Fibroblast of lung (primary cell): ENCODE measurements at places on chromosomes 4 and X. TPM values are rescaled to one million over a fixed set of nuclear protein-coding genes. Genes with fewer than 3 reads are reported as not detected.

- peaks cover 18% of the 10 kb centered on the region for H3K4me1 ChIP-seq
- no peak for DNase-seq
- H3K4me3 ChIP-seq = no peak overlapping the region
- no peaks in the 10 kb centered on the region for H3K27me3 ChIP-seq
Measured at GRCh38 chr4:8523175-8523574, 57.0 kb upstream of the GPR78 start.

MXD4 gene
- polyA plus RNA-seq = 22.1 and 25.4 TPM in 2 replicates

DNA sequence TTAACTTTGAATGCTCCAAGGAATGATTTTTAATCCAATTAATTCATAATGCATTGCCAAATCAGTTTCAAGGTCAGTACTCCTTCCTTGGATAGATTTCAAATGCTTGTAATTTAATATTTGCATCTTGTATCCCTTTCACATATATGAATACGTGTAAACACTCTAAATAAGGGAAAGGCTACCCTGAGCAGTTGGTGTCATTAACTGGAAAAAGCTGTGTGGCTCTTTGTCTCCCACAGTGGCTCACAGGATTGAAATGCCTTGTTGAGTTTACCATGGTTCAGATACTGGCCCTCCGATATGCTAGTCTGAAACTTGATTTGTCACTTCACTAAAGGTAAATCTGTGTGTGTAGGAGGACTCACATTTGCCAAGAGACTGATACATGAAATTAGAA, 16.7 kb upstream of the ACOT9 start:
- no peaks in the 10 kb centered on the region for H3K36me3 ChIP-seq
- DNase-seq = no peak
- no peak overlapping the region for H3K4me3 ChIP-seq
- no peaks in the 10 kb centered on the region for H3K4me1 ChIP-seq
- no peak overlapping the region for H3K27ac ChIP-seq

MAGEA1 gene
- polyA plus RNA-seq = not detected in 2 replicates

DNA sequence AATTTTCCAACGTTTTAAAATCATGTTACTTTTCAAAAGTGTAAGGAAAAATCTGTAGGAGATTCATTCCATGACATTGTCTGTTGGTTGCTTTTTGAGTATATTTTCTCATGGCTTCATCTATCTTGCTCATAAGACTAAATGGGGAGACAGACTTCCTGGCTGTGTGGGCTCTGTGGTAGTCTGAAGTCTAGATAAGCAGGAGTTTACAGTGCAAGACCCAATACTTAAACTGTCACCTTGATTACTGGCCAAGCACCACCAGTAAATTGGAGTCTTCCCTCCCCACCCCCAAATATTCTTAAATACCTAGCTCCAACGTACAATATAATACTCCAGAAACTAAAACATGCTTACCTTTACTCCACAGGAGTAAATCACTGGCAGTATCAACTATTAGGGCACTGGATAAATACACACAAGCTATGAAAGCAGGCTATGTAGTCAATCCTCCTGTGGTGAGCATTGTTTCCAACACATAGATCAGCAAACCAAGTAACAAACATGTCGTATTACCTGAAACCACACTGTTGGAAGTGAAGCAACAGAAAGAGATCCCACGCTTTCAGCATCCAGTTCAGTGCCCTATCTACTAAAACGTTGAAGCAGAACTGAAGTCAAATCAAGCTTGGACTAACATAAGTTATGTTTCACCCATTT, 6.2 kb downstream of the HNRNPD start:
- H3K36me3 ChIP-seq = no peaks in the 10 kb centered on the region
- H3K4me1 ChIP-seq = peaks cover 2% of the 10 kb centered on the region
- no peaks in the 10 kb centered on the region for H3K27me3 ChIP-seq
- no peak overlapping the region for H3K4me3 ChIP-seq
- DNase-seq = no peak

- DNase-seq = no peak
- H3K4me1 ChIP-seq = no peaks in the 10 kb centered on the region
- H3K4me3 ChIP-seq = no peak overlapping the region
- H3K36me3 ChIP-seq = no peaks in the 10 kb centered on the region
- no peak overlapping the region for H3K27ac ChIP-seq
Measured at GRCh38 chr4:173057442-173057841, 111.2 kb upstream of the GALNT7 start.

DNA sequence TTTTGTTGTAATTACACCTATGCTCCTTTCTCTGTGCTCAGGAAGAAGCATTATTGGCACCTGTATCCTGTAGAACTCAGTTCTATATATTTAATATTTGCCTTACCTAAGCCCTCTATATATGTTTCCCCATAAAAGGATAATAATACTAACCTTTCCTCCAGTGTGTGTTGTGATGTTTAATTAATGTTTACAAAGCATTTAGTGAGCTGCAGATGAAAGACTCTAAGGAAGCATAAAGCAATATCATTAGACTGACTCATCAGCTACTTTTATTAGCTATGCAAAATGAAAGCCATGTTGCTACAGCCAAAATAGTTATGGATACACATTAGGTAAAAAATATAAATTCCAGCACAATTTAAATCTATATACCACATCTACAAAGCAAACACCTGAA, 93.6 kb upstream of the PTPN13 start:
- no peak for DNase-seq
- H3K36me3 ChIP-seq = no peaks in the 10 kb centered on the region
- no peaks in the 10 kb centered on the region for H3K27me3 ChIP-seq
- H3K4me1 ChIP-seq = peaks cover 7% of the 10 kb centered on the region
- no peak overlapping the region for H3K27ac ChIP-seq

- H3K27me3 ChIP-seq = no peaks in the 10 kb centered on the region
- peaks cover 5% of the 10 kb centered on the region for H3K4me1 ChIP-seq
- no peak overlapping the region for H3K4me3 ChIP-seq
- H3K27ac ChIP-seq = no peak overlapping the region
- no peak for DNase-seq
- no peaks in the 10 kb centered on the region for H3K36me3 ChIP-seq
Measured at GRCh38 chr4:140686796-140687195, 69.4 kb downstream of the TBC1D9 start.

DNA sequence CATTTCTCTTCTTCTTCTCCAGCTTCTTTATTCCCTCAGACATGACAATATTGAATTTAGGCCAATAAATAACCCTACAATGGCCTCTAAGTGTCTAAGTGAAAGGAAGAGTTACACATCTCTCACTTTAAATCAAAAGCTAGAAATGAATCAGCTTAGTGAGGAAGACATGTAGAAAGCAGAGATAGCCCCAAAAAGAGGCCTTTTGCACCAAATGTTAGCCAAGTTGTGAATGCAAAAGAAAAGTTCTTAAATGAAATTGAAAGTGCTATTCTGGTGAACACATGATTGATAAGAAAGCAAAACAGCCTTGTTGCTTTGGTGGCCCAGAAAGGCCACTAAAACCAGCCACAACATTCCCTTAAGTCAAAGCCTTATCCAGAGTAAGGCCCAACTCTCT, 146.2 kb upstream of the HHIP start:
- no peaks in the 10 kb centered on the region for H3K27me3 ChIP-seq
- no peak overlapping the region for H3K27ac ChIP-seq
- H3K36me3 ChIP-seq = no peaks in the 10 kb centered on the region
- H3K4me1 ChIP-seq = no peaks in the 10 kb centered on the region
- no peak overlapping the region for H3K4me3 ChIP-seq

TKTL2 gene
- not detected in 2 replicates for polyA plus RNA-seq

DNA sequence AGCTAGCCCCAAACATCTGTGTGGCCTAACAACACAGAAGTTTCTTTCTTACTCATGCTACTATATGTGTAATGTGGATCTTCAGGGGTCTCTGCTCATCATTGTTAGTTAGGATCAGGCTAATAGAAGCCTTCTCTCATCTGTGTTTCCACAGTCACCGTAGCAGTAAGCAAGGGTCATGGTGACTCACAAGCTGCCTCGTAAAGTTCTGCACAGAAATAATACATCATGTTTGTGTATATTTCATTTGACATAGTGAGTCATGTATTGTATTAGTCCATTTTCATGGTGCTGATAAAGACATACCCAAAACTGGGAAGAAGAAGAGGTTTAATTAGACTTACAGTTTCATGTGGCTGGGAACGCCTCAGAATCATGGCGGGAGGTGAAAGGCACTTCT, 38.7 kb downstream of the SLC4A4 start:
- H3K4me1 ChIP-seq = peaks cover 5% of the 10 kb centered on the region
- H3K27ac ChIP-seq = peak overlapping the region; percentile 48

- no peaks in the 10 kb centered on the region for H3K36me3 ChIP-seq
- H3K27ac ChIP-seq = no peak overlapping the region
- H3K4me3 ChIP-seq = no peak overlapping the region
- H3K4me1 ChIP-seq = no peaks in the 10 kb centered on the region
Measured at GRCh38 chr4:110955748-110956147, 332.9 kb upstream of the PITX2 start.

DCX gene
- polyA plus RNA-seq = not detected in 2 replicates

- no peaks in the 10 kb centered on the region for H3K4me1 ChIP-seq
- no peaks in the 10 kb centered on the region for H3K27me3 ChIP-seq
- DNase-seq = peak; percentile 48
- H3K36me3 ChIP-seq = no peaks in the 10 kb centered on the region
Measured at GRCh38 chrX:96770315-96770714, 85.7 kb downstream of the DIAPH2 start.

DNA sequence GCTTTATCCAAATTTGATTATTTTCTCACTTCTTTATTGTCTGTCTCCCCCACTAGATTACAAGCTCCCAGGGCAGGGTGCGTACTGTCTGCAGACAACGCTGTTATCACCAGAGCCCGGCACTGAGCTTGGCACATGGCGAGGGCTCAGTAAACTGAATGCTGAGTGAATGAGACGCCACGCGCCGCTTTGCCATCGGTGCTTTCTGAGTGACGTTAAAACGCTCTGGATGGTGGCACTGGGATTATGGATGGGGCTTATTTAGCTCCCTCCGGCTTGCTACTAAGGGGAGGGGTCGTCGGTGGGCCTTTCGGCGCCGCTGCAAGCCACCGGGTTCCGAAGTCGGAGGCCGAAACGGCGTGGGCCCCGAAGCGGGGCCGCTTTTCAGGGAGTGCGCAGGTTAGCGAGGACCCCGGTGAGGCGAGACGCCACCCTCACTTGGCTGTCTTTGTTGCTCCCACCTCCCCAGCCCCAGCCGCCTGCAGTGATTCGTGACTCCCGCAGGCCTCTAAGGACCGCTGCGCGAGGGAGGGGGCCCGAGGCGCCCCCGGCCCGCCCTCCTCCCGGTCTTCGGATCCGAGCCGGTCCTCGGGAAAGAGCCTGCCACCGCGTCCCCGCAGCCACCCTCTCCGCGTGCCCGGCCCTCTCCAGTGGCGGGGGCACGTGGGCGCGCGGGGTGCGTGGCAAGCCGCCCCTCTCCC, 569 bp upstream of the FHL1 start:
- H3K4me1 ChIP-seq = no peaks in the 10 kb centered on the region
- no peaks in the 10 kb centered on the region for H3K27me3 ChIP-seq
- H3K4me3 ChIP-seq = peak overlapping the region; percentile 61
- peak; percentile 9 for DNase-seq
- H3K27ac ChIP-seq = peak overlapping the region; percentile 27

RS1 gene
- polyA plus RNA-seq = not detected in 2 replicates

SMAD1 gene
- polyA plus RNA-seq = 25.1 and 35.3 TPM in 2 replicates

GRCh38 chr4:89997171-89997704, 102.6 kb downstream of the MMRN1 start:
- DNase-seq = no peak
- no peaks in the 10 kb centered on the region for H3K4me1 ChIP-seq

CCNB3 gene
- polyA plus RNA-seq = 0.42 and 0.44 TPM in 2 replicates

DNA sequence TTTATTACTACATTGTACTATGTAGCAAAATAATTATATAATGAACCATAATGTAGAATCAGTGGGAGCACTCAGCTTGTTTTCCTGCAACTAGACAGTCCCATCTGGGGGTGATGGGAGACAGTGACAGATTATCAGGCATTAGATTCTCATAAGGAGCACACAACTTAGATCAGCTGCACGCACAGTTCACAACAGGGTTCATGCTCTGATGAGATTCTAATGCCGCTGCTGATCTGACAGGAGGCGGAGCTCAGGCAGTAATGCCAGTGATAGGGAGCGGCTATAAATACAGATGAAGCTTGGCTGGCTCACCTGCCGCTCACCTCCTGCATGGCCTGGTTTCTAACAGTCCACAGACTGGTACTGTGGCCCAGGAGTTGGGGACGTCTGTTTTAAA, 199.2 kb downstream of the MAB21L2 start:
- no peak for DNase-seq
- no peaks in the 10 kb centered on the region for H3K4me1 ChIP-seq
- H3K36me3 ChIP-seq = no peaks in the 10 kb centered on the region
- no peaks in the 10 kb centered on the region for H3K27me3 ChIP-seq
- H3K4me3 ChIP-seq = no peak overlapping the region
- H3K27ac ChIP-seq = no peak overlapping the region

DNA sequence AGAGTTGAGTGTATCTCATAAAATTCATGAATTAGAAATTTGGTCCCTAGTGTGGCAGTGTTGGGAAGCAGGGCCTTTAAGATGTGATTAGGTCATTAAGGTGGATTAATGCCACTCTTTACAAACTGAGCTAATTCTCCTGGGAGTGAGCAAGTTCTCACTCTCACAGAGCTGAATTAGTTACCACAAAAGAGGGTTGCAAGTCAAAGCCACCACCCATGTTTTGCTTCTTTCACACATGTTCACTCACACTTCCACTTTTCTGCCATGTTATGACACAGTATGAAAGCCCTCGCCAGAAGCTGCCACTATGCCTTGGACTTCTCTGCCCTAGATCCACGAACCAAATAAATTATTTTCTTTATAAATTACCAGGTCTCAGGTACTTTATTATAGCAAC, 332.1 kb downstream of the ARAP2 start:
- no peak overlapping the region for H3K4me3 ChIP-seq
- H3K27me3 ChIP-seq = no peaks in the 10 kb centered on the region
- H3K36me3 ChIP-seq = no peaks in the 10 kb centered on the region
- H3K4me1 ChIP-seq = no peaks in the 10 kb centered on the region
- no peak for DNase-seq

DNA sequence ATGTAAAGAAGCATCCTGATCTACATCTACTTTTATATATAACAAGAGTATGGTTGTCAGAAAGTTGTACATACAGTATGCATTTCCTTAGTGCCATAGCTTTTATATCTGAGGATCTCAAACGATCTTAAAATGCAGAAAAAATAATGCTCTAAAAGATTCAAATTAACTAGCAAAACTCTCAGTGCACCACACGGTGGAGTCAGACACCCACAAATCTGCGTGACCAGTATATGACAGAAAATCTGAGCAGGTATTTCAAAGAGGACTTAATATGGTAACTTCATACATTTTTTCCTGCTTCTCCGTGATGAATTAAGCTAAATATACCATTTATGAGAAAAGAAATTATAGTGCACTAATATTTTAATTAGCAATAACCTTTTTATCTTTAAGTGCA, 803.0 kb downstream of the DMD start:
- DNase-seq = no peak
- no peaks in the 10 kb centered on the region for H3K27me3 ChIP-seq
- no peak overlapping the region for H3K27ac ChIP-seq
- H3K36me3 ChIP-seq = no peaks in the 10 kb centered on the region

DNA sequence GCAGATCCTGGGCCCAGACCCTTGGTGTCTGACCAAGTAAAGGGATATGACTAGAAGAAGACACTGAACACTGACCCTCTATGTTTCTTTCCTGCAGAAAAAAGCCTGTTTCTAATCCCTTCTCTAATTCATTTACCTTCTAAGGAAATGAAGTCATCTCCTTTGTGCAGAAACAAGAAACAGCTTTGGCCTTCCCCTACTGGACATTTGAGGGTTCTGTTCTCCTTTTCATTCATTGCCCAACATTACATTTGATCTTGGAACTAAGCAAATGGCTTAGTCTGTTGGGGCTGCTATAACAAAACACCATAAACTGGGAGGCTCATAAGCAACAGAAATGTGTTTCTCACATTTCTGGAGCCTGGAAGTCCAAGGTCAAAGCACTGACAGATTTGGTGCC, 20.0 kb downstream of the HCCS start:
- no peaks in the 10 kb centered on the region for H3K27me3 ChIP-seq
- H3K36me3 ChIP-seq = no peaks in the 10 kb centered on the region
- no peaks in the 10 kb centered on the region for H3K4me1 ChIP-seq
- H3K4me3 ChIP-seq = no peak overlapping the region
- no peak overlapping the region for H3K27ac ChIP-seq

FAT1 gene
- 151 and 188 TPM in 2 replicates for polyA plus RNA-seq

RNF128 gene
- 0.74 and 5.1 TPM in 2 replicates for polyA plus RNA-seq
